ENCODE measurements at places on chromosomes 2 and 18.

GRCh38 chr18:24930971-24931370 is 421.0 kb downstream of the ZNF521 start:
- DNase-seq, result no peak

GRCh38 chr2:206083602-206084438 is 2.2 kb downstream of the INO80D start:
- DNase-seq, result peak; percentile 28

DNA sequence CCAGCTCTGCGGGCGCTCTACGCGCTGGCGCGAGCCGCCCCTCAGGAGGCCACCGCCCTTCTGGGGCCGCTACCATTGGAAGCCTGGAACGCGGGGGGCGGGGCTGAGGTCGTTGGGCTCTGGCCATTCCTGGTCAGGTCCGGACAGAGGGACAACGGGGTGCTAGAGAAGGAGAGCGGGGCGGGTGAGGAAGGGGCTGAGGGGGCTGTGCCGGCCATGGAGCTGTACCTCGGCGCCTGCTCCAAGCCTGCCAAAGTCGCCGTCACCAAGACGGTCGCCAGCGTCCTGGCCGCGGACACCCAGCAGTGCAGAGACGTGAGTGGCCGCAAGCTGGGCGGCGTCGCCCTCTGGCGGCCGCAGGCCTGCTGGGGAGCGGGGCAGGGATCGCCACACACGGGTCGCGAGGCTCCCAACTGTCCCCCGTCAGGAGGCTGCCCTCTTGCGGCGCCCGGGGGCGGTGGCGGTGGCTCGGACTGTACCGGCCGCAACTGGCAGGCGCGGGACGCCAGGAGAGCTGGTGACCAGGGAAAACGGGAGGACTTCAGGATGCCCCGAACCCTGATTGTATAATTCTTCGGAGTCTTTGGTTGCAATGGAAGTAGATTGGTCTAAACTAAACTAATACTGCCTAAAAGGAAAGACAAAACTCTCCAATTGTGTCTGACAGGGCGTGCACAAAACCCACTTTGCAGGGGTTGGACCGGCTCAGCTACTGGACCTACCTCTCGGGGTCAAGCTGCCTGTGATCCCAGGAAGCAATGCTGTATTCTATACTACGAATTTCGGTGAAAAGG is at the start of gene FSIP2:
Gene FSIP2 (plus strand): TSS at position 126 of the 794 bp plus-strand sequence. CDS start 91 bp downstream, at position 217.
- no peak for DNase-seq

- DNase-seq, result no peak
These were observed 4.9 kb upstream of the COL3A1 start for GRCh38 chr2:188969236-188969635.

DNA sequence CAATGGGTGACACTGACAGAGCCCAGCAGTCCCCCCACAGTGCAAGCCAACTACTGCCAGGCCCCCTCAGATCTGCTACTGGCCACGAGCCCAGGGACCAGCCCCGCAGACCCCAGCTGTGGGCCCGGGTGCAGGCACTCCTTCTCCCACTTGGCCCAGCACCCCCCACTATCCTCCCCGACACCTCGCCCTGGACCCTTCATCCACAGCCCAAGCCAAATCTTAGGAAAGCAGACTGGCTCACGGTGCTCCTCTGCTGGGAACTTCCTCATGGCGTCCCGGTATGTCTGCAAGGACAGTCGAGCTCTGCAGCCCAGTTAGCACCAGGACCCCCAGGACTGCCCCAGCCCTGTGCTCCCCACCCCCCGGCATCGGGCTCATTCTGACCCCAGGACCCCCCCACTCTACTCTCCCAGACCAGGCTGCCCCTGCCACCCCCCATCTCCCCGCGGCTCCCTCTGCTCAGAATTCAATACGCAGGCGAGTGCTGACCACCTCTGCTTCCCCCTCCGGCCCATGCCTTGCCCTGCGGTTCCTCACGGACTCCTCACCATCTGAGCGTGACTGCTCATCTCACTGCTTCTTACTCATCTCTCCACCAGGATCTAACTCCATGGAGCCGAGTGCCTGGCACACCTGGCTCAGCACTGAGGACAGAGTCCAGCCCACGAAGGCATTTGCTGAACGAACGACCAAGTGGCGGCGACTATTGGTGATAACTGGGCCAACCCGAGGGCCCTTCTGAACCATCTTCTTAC is 85.7 kb downstream of the PXDN start:
- DNase-seq, result no peak

GRCh38 chr18:51801514-51801913 is 538.5 kb upstream of the DCC start:
- DNase-seq, result no peak

DNA sequence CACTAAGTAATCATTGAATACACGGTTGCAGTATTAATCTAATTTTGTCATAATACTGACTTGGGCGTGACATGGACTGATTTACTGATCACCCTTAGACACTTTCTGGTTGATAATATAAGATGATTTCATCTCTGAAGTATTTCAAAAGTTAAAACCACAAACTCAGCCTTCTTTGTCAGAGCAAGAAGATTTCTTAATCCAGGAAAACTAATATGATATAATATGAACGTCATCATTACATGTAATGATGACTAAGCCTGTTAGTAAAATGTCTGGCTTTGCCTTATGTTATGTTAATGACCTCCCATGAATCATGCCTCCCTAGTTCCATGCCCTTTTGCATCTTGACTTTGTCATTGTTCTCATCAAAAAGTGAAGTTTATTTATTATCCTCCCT is 1325.0 kb upstream of the CDH2 start:
- DNase-seq, result no peak

DNA sequence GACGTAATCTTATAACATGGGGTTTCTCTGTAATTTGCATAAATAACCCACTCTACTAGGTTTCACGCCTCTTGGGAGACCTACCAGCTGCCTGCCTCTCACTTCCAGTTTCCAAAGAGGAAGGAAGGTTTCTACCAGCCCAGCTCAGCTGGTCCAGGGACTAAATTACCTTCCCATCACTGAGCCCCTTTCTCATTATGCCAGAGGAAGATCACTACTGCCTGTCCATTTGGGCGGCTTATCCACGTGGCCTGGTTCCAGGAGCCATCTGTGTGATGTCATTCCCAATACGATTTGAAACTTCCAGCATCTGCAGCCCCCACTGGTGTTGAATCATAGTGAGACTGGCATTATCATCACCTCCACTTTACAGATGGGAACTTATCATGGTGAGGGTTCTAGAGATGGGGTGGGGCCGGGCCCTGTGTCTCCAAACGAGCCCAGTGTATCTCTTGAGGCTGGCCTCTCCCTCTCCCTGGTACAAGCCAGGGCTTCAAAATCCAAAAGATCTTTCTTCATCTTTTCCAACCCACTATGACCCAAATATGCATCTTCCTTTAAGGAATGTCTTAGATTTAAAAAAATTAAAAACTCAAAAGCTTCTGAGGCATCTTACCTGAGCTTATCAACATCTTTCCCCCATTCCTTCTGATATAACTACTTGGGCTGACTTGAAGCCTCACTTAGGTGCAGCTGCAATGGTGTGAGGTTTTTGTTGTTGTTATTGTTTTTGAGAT is 140.8 kb downstream of the DDX1 start:
- no peak for DNase-seq

DNA sequence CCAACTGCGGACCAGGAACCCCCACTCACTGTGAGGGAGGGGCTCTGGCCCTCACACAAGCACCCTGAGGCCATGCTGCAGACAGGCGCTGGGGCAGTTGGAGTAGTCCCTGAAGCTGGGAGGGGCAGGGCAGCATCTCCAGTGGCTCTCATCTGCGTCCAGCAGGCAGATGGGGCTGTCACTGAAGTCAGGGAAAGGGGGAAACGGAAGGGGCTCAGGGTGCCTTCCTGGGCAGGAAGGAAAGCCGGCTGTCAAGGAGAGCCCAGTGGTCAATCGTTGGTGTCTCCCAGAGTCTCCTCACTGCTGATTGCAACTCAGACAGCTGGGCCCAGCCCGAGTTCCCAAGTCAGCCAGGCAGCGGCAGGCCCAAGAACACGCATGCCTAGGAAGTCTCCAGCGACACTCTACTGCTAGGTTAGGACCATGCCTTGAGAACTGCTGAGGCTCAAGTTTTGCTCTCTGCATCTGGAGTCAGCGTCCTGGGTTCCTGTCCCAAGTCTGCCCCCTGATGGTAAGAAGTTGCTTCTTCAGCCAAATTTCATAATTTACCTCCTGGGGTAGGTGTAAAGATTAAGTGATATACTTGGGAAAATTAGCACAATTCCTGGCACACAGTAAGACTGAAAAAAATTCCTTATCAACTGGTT is 27.4 kb upstream of the NMUR1 start:
- peak; percentile 25 for DNase-seq

- no peak for DNase-seq
These were observed 210.8 kb upstream of the RAB6C start for GRCh38 chr2:129768485-129769184.

DNA sequence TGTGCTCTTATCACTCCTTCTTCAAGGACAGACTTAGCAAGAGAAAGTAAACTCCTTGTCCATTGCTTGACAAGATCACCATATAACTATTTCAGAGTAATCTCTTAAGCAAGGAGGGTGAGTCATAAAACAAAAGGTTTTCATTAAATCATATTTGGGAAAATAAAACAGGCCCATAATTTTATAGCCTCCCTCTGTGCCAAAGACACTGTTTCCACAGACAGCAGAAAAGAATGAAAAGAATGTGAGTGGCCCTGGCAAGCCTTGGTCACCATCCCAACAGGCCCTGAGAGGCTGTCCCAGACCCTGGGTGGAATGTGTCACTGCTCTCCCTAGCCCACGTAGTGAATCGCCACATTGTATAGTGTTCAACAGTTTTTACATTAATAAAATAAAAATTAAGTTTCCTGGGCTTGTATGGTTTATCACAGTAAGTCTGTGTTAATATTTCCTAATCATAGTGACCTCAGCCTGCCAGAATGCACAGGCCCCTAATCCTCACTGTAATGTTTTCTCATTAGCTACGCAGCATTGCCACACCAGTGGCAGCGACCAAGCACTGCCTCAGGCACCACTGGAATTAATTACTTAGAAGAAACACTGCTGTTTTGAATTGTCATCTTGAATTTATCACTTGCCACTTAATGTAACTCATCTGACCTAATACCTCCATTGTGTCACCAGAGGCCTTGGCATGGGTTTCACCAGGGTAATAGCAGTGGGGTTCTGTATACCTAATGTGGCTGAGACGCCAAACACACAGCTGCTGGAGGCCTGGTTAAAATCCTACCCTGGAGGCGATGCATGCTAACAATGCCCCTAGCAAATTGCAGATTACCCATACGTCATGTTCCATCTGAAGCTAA is 401.9 kb downstream of the LNPK start:
- no peak for DNase-seq

DNA sequence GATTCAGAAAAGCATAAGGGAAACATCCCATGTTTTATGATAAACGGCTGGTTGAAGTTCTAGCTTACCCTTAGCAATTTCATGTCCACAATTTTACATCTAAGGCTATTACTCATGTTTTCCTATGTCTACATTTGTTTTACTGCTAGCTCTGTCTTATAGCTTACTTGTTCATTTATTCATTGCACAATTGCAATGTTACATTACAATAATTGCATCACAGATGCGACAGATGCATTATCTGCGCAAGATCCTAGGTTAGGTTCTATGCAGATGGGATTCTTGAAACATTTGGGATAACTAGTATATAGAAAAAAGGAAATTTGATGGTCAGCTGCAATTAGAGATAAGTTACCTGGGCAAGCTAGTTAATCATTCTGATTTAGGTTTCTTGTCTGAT is 108.4 kb downstream of the ARHGAP28 start:
- DNase-seq, result no peak

DNA sequence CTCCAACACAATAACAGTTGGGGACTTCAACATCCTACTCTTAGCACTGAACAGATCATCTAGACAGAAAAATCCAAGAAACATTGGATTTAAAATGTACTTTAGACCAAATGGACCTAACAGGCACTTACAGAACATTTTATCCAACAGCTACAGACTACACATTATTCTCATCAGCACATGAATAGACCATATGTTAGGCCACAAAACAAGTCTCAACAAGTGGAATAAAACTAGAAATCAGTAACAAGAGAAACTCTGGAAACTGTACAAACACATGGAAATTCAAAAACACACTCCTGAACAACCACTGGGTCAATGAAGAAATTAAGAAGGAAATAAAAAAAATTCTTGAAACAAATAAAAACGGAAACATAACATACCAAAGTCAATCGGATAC is 117.5 kb downstream of the ACVR1 start:
- DNase-seq, result no peak

- no peak for DNase-seq
These were observed 29.2 kb upstream of the TNP1 start for GRCh38 chr2:216888887-216889622.

DNA sequence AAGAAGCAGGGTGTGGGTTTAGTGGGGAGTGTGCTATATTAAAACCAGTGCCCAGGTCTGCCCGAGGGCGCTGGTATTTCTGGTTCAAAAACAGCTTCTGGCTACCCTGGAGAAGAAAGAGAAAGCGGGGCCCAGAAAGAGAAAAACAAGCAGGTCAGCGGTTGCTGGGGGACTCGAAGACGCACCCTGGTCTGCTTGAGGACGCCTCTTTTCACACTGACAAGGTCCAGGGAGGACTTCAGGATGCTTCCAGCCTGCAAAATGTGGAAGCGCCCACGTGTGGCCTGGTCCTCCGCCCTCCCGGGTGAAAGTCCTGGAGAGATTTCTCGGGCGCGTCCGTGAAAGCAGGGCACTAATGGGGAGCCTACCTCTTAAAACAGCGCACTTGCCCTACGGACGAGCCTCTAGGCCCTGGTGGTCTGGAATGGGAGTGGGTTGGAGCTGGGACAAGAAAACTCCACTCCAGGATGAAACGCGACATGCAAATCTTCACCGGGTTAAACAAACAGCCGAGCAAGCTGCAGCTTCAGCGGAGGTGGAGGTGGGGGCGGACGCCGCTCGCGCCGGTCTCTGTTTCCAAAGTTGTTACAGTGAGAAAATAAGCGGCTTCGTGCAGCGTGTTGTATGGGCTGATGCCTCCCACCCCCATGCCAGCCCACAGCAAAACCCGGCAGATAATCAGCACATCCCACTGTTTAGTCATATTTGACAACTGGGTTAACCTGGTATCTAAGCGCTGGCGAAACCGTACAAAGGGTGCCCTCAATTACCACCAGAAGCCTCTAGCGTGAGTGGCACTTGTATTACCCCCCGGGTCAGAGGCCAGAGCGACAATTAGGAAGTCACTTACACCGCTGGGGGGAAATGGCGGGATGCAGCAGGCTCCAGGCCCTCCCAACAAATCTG is 1.1 kb upstream of the SP9 start:
- no peak for DNase-seq

- no peak for DNase-seq
These were observed 883.0 kb downstream of the LRRTM4 start for GRCh38 chr2:76639171-76639680.
